ENCODE measurements at places on chromosomes 7 and 10. TPM values are rescaled to one million over a fixed set of nuclear protein-coding genes. Genes with fewer than 3 reads are reported as not detected.
A peak's percentile ranks its signal among the peaks of the same experiment; 100 is the strongest.

GRCh38 chr10:24360282-24361127, 151.6 kb downstream of the KIAA1217 start:
- no peak for DNase-seq

GRCh38 chr7:70082099-70082611, 483.9 kb downstream of the AUTS2 start:
- no peak for DNase-seq

GRCh38 chr7:25886387-25887240, 265.4 kb upstream of the NFE2L3 start:
- DNase-seq, result no peak

GRCh38 chr7:132255898-132256297, 320.4 kb downstream of the PLXNA4 start:
- no peak for DNase-seq

Gene FIGNL1
- 7.9 TPM for total RNA-seq

DNA sequence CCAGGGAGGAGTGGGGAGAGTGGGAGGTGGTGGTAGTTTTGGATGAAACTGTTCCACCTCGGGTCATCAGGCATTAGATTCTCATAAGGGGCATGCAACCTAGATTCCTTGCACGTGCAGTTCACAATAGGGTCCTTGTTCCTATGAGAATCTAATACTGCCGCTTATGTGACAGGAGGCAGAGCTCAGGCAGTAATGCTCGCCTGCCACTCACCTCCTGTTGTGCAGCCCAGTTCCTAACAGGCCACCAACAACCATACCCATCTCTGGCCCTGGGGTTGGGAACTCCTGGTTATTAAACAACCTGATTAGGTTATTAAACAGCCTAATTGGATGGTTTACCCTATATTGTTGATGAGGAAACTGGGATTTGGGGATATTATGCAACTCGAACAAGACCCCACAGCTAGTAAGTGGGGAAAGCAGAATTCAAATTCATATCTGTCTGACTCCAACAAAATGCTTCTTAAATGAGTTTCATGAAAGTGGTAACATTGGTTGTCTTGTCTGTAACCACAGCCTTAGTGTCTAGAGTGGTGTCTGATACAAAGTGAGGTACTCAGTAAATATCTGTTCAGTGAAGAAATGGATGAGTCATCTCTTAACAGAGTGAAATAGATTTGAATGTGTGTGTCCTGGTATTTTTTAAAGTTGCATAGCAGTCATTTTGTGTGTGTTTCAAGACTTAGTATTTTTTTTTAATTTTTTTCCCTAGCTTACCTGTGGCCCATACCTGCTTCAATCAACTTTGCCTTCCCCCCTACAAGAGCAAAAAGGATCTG, 101.6 kb downstream of the HECTD2 start:
- no peak for DNase-seq

DNA sequence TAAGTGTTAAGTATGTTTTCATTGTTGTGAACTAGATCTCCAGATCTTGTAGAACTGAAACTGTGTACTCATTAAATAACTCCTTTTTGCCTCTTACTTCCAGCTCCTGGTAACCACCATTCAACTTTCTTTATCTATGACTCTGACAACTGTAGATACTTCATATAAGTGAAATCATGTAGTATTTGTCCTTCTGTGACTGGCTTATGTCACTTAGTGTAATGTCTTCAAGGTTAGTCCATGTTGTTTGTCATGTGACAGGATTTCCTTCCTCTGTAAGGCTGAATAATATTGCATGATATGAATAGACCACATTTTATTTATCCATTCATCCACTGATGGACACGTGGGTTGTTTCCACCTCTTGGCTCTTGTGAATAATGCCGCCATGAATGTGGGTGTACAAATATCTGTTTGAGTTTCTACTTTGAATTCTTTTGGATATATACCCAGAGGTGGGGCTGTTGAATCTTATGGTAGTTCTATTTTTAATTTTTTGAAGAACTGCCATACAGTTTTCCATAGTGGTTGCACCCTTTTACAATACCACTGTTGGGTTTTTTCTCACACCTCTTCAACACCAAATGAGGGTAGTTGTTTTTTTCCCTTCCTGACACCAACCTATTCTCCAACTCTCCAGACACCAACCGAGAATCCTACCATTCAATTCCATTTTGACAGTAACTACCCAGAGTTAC, 10.7 kb upstream of the FMC1 start:
- DNase-seq, result no peak

DNA sequence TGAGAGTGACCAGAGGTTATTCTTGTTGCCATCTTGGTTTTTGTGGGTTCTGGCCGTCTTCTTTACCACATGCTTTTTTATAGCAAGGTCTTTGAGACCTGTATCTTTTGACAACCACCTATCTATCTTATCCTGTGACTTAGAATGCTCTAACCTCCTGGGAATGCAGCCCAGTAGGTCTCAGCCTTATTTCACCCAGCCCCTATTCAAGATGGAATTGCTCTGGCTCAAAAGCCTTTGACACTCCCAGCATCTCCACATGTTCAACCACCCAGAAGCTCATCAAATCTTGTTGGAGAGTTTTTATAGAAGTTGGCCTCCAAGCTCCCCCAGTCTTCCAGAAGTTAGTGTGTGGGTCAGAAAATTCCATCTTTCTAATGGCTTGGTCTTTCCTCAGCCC, 464.3 kb upstream of the NRP1 start:
- DNase-seq, result peak; percentile 25

All from vagina (tissue), 2 donors.